A375 (cell line): ENCODE measurements at places on chromosomes 3 and 15. TPM values are rescaled to one million over a fixed set of nuclear protein-coding genes. Genes with fewer than 3 reads are reported as not detected.

The RYR3 gene
- not detected in 2 replicates for total RNA-seq

The CCDC33 gene
- 1.5 and 3.7 TPM in 2 replicates for total RNA-seq

The TGM4 gene
- 0.80 TPM in 1 of 2 replicates, not detected in the other for total RNA-seq

The IGSF10 gene
- 0.32 and 0.38 TPM in 2 replicates for total RNA-seq

The SMCO1 gene
- total RNA-seq = not detected in 2 replicates

The CPA3 gene
- not detected in 2 replicates for total RNA-seq

The SMAD6 gene
- total RNA-seq = 17.9 and 18.1 TPM in 2 replicates

The TM6SF1 gene
- not detected in 2 replicates for total RNA-seq

The SLC12A1 gene
- total RNA-seq = not detected in 2 replicates

The RPL32 gene
- total RNA-seq = 3,004 and 3,265 TPM in 2 replicates

The PPARG gene
- total RNA-seq = 56.1 and 63.7 TPM in 2 replicates

The IMPG2 gene
- total RNA-seq = 0.04 and 0.05 TPM in 2 replicates

The ALS2CL gene
- 5.1 and 8.0 TPM in 2 replicates for total RNA-seq

The PDIA5 gene
- 7.5 and 10.0 TPM in 2 replicates for total RNA-seq

The SCN5A gene
- 0.03 and 2.2 TPM in 2 replicates for total RNA-seq

The CILP gene
- total RNA-seq = not detected in 2 replicates

The PROS1 gene
- total RNA-seq = 6.0 and 6.6 TPM in 2 replicates

The CASR gene
- not detected in 2 replicates for total RNA-seq

The LRRIQ4 gene
- total RNA-seq = not detected in 2 replicates

The FSTL1 gene
- total RNA-seq = 24.5 and 26.9 TPM in 2 replicates

The PEX5L gene
- total RNA-seq = 0.45 and 0.48 TPM in 2 replicates

The DAZL gene
- not detected in 2 replicates for total RNA-seq

The ASB14 gene
- total RNA-seq = not detected in 2 replicates

The INTS14 gene
- total RNA-seq = 41.6 and 66.7 TPM in 2 replicates

The DHX30 gene
- total RNA-seq = 166 and 170 TPM in 2 replicates
